ENCODE measurements at places on chromosomes 7 and 10. TPM values are rescaled to one million over a fixed set of nuclear protein-coding genes. Genes with fewer than 3 reads are reported as not detected.

GHRHR gene
- polyA plus RNA-seq: not detected

ZPBP gene
- polyA plus RNA-seq: 0.55 TPM

TFR2 gene
- 5.9 TPM for polyA plus RNA-seq

EIF5AL1 gene
- 1.7 TPM for polyA plus RNA-seq

VWC2 gene
- not detected for polyA plus RNA-seq

ACTL6B gene
- polyA plus RNA-seq: not detected

POP7 gene
- polyA plus RNA-seq: 8.8 TPM

IFIT1B gene
- not detected for polyA plus RNA-seq

AKR1E2 gene
- polyA plus RNA-seq: not detected

INSYN2A gene
- not detected for polyA plus RNA-seq

OR6B1 gene
- polyA plus RNA-seq: not detected

COL1A2 gene
- 0.23 TPM for polyA plus RNA-seq

BICC1 gene
- polyA plus RNA-seq: not detected

BHLHA15 gene
- 0.66 TPM for polyA plus RNA-seq

MDH2 gene
- polyA plus RNA-seq: 76.9 TPM

VAX1 gene
- not detected for polyA plus RNA-seq

CFTR gene
- not detected for polyA plus RNA-seq

ANK3 gene
- 1.5 TPM for polyA plus RNA-seq

NPTX2 gene
- not detected for polyA plus RNA-seq

PPP1R9A gene
- polyA plus RNA-seq: 1.1 TPM

OLAH gene
- not detected for polyA plus RNA-seq

STOX1 gene
- 0.07 TPM for polyA plus RNA-seq

CFAP58 gene
- not detected for polyA plus RNA-seq

OR2A12 gene
- polyA plus RNA-seq: not detected

MET gene
- polyA plus RNA-seq: 0.03 TPM

MSMB gene
- not detected for polyA plus RNA-seq

WIPF3 gene
- polyA plus RNA-seq: not detected

ELFN1 gene
- polyA plus RNA-seq: not detected

PKD2L1 gene
- 0.48 TPM for polyA plus RNA-seq

MMP21 gene
- polyA plus RNA-seq: 0.18 TPM

CYP3A5 gene
- polyA plus RNA-seq: not detected

GIMAP1 gene
- polyA plus RNA-seq: 0.63 TPM

MEIG1 gene
- not detected for polyA plus RNA-seq

HABP2 gene
- not detected for polyA plus RNA-seq

KIAA1549 gene
- 0.03 TPM for polyA plus RNA-seq

TAS2R41 gene
- polyA plus RNA-seq: not detected

DNAJC30 gene
- 6.6 TPM for polyA plus RNA-seq

PTPRZ1 gene
- not detected for polyA plus RNA-seq

SP4 gene
- polyA plus RNA-seq: 7.1 TPM

MYL7 gene
- polyA plus RNA-seq: not detected

NCF1 gene
- 643 TPM for polyA plus RNA-seq

LRIT1 gene
- polyA plus RNA-seq: not detected

IL6 gene
- polyA plus RNA-seq: 341 TPM

LANCL2 gene
- 3.5 TPM for polyA plus RNA-seq

LRRC18 gene
- polyA plus RNA-seq: not detected

PPIF gene
- 100 TPM for polyA plus RNA-seq

DRGX gene
- polyA plus RNA-seq: not detected

LAMB1 gene
- not detected for polyA plus RNA-seq

TAS2R5 gene
- 1.3 TPM for polyA plus RNA-seq

TCERG1L gene
- polyA plus RNA-seq: not detected

CPA4 gene
- polyA plus RNA-seq: not detected

PVRIG gene
- polyA plus RNA-seq: 6.7 TPM

CABCOCO1 gene
- polyA plus RNA-seq: not detected

EN2 gene
- polyA plus RNA-seq: not detected

ACTR1A gene
- polyA plus RNA-seq: 38.3 TPM

WEE2 gene
- polyA plus RNA-seq: not detected

AGBL3 gene
- polyA plus RNA-seq: 0.51 TPM

NAT16 gene
- polyA plus RNA-seq: not detected

LYZL2 gene
- not detected for polyA plus RNA-seq

Measured in B cell (primary cell).